Activated T-helper 1 cell treated with anti-CD3 and anti-CD28 coated beads, Interleukin-12 subunit alpha, Interleukin-12 subunit beta, Interleukin-2, Interleukin-4 antibody, amounts not matched to agents 30 ng/mL and 10 ng/mL and 1 ng/mL, durations not matched to agents 14 hours and 24 hours and 36 hours (primary cell): ENCODE measurements at places on chromosomes 5 and 9. TPM values are rescaled to one million over a fixed set of nuclear protein-coding genes. Genes with fewer than 3 reads are reported as not detected.

DNA sequence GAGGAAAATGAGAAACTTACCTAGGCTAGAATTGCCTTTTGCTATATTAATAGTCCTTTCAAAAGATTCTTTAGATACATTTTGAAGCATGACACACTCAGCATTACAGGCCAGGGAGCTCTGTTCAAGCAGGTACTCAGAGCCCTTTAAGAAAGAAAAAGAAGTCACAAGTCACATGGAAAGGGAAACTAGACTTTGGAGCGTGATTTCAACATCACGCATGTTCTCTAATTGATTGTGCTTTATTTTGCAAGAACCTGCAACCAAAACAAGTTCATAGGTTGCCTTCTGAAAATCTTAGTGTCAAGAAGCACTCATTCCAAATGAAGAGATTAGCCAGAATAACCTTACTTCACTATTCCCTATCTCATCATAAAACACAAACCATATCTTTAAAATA lies 103.8 kb downstream of the MPDZ start:
- DNase-seq: no peak

- no peak for DNase-seq
Observed at GRCh38 chr5:172694541-172694940, 53.5 kb downstream of the NEURL1B start.

The CNTRL gene
- 69.9 and 74.2 TPM in 2 replicates for total RNA-seq

The TMEM174 gene
- not detected in 2 replicates for total RNA-seq
